ENCODE measurements at places on chromosomes 4 and X.
A peak's percentile ranks its signal among the peaks of the same experiment; 100 is the strongest.

- DNase-seq: no peak
Measured at GRCh38 chrX:111560801-111561200, 49.4 kb downstream of the SERTM2 start.

GRCh38 chrX:107741404-107741790 lies 34.2 kb downstream of the TSC22D3 start:
- no peak for DNase-seq

GRCh38 chr4:139015948-139016471 lies 429 bp downstream of the NOCT start:
- DNase-seq: no peak

- no peak for DNase-seq
Measured at GRCh38 chr4:109708990-109709389, 5.7 kb upstream of the CASP6 start.

- no peak for DNase-seq
Measured at GRCh38 chr4:36244257-36245082, at the start of gene ARAP2. ARAP2 (minus strand) TSS chr4:36244514; CDS start chr4:36229486, 15,028 bp downstream.

GRCh38 chr4:113289766-113290165 lies 240.3 kb downstream of the ANK2 start:
- no peak for DNase-seq

- no peak for DNase-seq
Measured at GRCh38 chrX:79110731-79111130, 33.8 kb upstream of the GPR174 start.

GRCh38 chr4:99185581-99185980 lies 33.5 kb downstream of the ADH6 start:
- no peak for DNase-seq

DNA sequence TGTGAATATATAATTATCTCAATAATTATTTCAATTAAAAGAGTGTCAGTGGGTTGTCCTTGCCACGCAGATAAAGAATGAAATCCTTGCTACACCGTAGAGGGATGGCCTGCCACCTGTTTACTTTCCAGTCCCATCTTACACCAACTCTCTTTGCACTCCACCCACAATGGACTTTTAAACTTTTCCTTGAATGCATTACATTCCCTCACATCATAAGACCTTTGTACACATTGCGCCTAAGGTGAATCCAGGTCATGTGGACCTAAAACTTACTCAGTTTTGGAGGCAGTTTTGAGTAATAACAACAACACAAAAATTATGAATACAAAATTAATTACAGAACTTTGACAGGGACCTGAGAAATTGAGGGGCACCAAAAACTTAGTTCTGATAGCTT lies 78.7 kb upstream of the PDE5A start:
- no peak for DNase-seq

DNA sequence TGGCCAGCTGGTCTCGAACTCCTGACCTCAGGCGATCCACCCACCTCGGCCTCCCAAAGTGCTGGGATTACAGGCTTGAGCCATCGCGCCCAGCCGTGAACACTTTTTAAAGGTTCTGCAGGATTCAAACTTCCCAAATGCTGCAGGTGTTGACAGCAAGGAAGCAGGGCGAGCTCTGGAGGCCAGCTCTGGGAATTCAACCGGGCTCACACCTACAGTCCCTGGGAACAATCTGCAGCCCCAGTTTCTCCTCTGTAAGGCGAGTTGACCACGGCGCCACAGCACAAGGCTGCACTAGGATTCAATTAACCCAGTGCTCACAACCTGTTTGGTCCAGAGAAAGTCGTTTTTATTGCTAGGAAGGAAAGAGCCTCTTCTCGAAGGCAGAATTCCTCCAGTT lies 1.6 kb downstream of the MTNR1A start:
- DNase-seq: no peak

DNA sequence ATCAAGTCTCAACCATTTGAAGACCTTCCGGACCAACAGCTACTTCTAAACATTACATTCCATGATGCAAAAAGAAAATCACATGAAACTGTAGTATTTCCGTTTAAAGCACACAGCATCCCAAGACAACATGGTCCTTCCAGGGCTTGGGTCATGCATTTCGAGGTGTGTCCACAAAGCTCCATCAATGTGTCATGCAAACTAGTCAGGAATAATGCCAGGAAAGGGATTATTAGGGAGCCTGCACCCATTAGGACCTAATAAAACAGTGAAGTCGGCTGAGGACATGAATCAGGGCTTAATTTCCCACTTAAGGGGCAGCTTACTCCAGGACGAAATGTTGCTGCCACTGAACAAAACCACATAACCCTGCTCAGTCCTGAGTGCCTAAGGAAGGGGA lies 177.9 kb downstream of the TSPAN5 start:
- DNase-seq: no peak

DNA sequence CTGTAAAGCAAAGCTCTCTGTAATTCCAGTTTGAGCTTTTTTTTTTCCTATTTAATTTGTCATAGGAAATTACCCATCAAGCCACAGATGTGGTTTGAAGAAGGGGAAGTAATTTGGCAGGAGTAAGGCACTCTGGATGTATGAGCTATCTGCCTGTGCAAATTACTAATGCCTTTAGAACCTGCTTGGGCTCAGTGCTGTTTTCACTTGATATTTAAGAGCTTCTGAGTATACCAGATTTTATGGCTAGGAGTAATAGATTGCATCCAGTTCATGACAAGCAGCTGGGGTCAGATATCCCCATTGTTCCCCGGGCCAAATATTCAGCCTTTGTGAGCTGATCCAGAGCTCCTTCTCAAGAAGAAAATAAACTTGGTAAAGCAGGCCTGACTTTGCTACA lies 89.1 kb downstream of the DCAF8L2 start:
- DNase-seq: peak; percentile 80

- DNase-seq: no peak
Measured at GRCh38 chr4:143352720-143353119, 16.0 kb downstream of the GAB1 start.

DNA sequence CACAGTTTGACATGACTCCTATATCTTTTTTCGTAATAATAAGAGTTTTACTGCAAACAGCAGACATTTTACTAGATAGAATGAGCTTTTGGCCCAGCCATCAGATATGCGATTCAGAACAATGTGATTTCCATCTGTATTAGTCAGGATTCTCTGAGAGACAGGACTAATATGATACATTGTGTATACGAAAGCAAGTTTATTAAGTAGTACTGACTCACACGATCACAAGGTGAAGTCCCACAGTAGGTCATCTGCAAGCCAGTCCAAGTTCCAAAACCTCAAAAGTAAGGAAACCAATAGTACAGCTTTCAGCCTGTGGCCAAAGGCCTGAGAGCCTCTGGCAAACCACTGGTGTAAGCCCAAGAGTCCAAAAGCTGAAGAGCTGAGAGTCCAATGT lies 24.1 kb downstream of the CXCL8 start:
- no peak for DNase-seq
